ENCODE measurements at places on chromosomes 2 and 18.

DNA sequence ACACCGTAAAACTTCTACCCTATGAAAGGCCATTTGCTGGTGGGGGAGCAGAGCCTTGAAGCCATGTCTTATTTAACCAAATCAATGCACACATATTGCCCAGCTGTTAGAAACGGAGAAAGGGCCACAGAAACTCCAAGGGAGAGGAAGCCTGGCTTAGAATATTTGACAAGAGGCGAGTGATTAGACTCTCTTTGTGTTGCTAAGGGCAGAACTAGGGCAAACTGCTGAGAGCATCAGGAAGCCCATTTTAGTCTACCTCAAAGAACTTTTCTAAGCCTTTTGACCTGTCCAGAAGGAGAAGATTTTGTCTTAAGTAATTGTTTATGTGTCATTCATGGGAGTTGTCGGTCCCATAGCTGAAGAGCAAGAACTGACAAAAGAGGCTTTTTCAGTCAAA is 54.4 kb upstream of the CELF4 start:
- H3K4me1 ChIP-seq, result peaks cover 19% of the 10 kb centered on the region
- DNase-seq, result no peak
- peaks cover 20% of the 10 kb centered on the region for H3K27me3 ChIP-seq

- H3K27me3 ChIP-seq, result no peaks in the 10 kb centered on the region
- no peak overlapping the region for H3K4me3 ChIP-seq
- H3K27ac ChIP-seq, result no peak overlapping the region
- no peak for DNase-seq
- H3K4me1 ChIP-seq, result peaks cover 5% of the 10 kb centered on the region
Measured at GRCh38 chr2:161871113-161871512, 202.9 kb downstream of the DPP4 start.

GRCh38 chr2:148906124-148906523 is 31.1 kb downstream of the KIF5C start:
- no peak for DNase-seq
- no peak overlapping the region for H3K4me3 ChIP-seq
- no peaks in the 10 kb centered on the region for H3K27me3 ChIP-seq
- H3K27ac ChIP-seq, result no peak overlapping the region

GRCh38 chr2:6881046-6881445 is 3.5 kb downstream of the RSAD2 start:
- H3K36me3 ChIP-seq, result peaks cover 53% of the 10 kb centered on the region
- no peak overlapping the region for H3K27ac ChIP-seq
- no peaks in the 10 kb centered on the region for H3K4me1 ChIP-seq
- no peak for DNase-seq

GRCh38 chr18:64377446-64377845 is 228.6 kb upstream of the LINC00305 start:
- no peak for DNase-seq
- no peak overlapping the region for H3K27ac ChIP-seq
- peaks cover 10% of the 10 kb centered on the region for H3K36me3 ChIP-seq
- no peak overlapping the region for H3K4me3 ChIP-seq
- no peaks in the 10 kb centered on the region for H3K27me3 ChIP-seq

- no peak overlapping the region for H3K4me3 ChIP-seq
- no peak for DNase-seq
- H3K4me1 ChIP-seq, result peaks cover 15% of the 10 kb centered on the region
- H3K36me3 ChIP-seq, result no peaks in the 10 kb centered on the region
- peaks cover 100% of the 10 kb centered on the region for H3K27me3 ChIP-seq
Measured at GRCh38 chr2:120464448-120464931, 118.6 kb downstream of the INHBB start.

DNA sequence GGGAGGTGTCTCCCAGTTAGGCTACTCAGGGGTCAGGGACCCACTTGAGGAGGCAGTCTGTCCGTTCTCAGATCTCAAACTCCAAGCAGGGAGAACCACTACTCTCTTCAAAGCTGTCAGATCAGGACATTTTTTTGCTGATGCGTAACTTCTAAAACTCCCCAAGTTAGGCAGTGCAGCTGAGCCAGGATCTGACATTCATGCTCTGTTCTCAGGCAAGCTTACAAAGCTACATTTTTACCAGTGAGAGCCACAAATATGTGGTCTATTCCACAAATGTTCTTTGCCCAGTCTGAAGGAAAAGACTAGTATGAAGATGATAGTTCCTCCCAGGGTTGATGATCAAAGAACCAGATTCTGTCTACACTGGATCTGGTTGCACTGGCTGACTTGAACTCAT is 184.1 kb downstream of the MTCL1 start:
- H3K27me3 ChIP-seq, result peaks cover 2% of the 10 kb centered on the region
- no peak overlapping the region for H3K27ac ChIP-seq
- no peak for DNase-seq
- peaks cover 48% of the 10 kb centered on the region for H3K36me3 ChIP-seq
- no peak overlapping the region for H3K4me3 ChIP-seq
- peaks cover 12% of the 10 kb centered on the region for H3K4me1 ChIP-seq

GRCh38 chr18:63002305-63002704 is 287.0 kb downstream of the PHLPP1 start:
- no peak overlapping the region for H3K4me3 ChIP-seq
- DNase-seq, result no peak
- no peak overlapping the region for H3K27ac ChIP-seq
- H3K36me3 ChIP-seq, result no peaks in the 10 kb centered on the region
- no peaks in the 10 kb centered on the region for H3K27me3 ChIP-seq

DNA sequence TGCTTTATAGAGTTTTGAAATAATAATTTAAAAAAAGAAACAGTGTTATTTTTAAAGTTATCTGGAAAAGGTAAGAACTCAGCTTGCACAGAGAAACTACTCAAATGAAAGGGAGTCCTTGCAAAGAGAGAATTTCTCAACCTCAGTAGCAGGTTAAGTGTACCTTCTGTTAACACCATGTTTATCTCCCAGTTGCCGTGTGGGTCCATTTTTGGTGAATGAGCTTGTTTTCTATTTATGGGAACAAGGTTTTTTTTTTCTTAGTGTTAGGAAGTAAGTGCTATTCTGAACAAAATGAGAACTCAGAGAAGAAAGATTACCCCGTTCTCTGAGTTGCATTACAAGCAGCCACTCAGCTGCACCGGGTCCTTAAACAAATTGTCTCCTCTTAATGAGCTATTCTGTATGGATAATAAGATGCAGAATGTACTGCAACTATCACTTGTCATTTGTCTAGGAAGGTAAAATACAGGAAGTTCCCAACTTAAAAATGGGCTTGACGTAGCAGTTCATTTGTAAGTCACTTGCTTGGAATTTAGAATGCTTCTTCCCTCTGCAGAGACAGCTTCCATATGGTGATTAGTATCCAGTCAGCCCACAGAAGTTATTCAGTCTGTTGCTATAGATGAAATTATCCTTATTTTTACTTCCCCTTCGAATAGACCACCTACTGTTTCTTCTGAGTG is 74.9 kb downstream of the LTBP1 start:
- peaks cover 17% of the 10 kb centered on the region for H3K4me1 ChIP-seq
- no peaks in the 10 kb centered on the region for H3K27me3 ChIP-seq
- H3K4me3 ChIP-seq, result no peak overlapping the region
- peaks cover 15% of the 10 kb centered on the region for H3K36me3 ChIP-seq

DNA sequence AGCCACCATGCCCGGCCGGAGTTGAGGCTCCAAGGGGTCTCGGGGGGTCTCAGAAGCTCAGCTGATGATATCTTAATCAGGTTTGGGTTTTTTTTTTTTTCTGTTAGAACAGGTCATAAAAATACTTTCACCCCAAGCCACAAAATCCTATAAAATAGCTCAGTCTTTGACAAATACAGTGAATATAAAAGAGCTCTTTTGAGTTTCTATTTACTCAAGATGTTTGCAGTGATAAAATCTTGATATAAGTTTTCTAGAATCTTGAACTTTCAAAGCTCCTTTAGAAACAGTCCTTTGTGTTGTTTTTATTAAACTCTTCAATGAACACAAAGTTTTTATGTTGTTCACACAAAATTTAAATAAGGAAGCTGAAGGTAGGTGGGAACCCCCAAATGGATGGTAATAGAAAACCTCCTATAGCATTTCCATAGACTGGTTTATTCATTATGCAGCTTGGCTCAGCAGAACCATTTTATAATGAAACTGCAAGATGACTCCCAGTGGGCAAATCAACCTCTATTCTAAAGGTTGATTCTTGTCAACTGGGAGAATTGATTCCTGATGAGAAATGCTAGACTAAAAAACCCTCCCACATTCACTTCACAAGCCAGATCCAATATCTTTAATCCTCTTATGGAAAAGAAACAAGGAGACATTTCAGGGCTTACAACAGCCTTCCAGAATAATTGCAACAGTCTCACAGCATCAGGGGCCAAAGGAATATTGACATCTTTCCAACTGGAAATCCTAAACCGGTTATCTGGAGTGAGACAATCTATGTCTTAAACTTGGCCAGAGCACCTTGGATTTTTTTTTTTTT is 13.6 kb upstream of the NARS1 start:
- H3K4me3 ChIP-seq, result no peak overlapping the region
- H3K4me1 ChIP-seq, result peaks cover 11% of the 10 kb centered on the region
- no peak for DNase-seq
- no peak overlapping the region for H3K27ac ChIP-seq

- no peak overlapping the region for H3K27ac ChIP-seq
- no peaks in the 10 kb centered on the region for H3K36me3 ChIP-seq
- H3K4me1 ChIP-seq, result peaks cover 42% of the 10 kb centered on the region
- peaks cover 4% of the 10 kb centered on the region for H3K27me3 ChIP-seq
- DNase-seq, result no peak
Measured at GRCh38 chr2:175855794-175856453, 146.1 kb downstream of the LNPK start.

- H3K4me1 ChIP-seq, result peaks cover 23% of the 10 kb centered on the region
- no peaks in the 10 kb centered on the region for H3K36me3 ChIP-seq
- H3K27ac ChIP-seq, result peak within 1 kb of the TSS; percentile 58
Measured at GRCh38 chr2:238287737-238288649, at the start of gene PER2. Gene PER2 (minus strand): TSS chr2:238288610. CDS start chr2:238277936, 10,674 bp downstream.

- H3K27ac ChIP-seq, result no peak overlapping the region
- DNase-seq, result peak; percentile 63
- H3K4me1 ChIP-seq, result peaks cover 54% of the 10 kb centered on the region
- H3K27me3 ChIP-seq, result peaks cover 97% of the 10 kb centered on the region
- H3K36me3 ChIP-seq, result no peaks in the 10 kb centered on the region
Measured at GRCh38 chr2:218858671-218859555, 692 bp upstream of the WNT6 start.

- H3K4me1 ChIP-seq, result peaks cover 31% of the 10 kb centered on the region
- H3K4me3 ChIP-seq, result no peak overlapping the region
- no peak for DNase-seq
- H3K27ac ChIP-seq, result peak overlapping the region; percentile 58
- no peaks in the 10 kb centered on the region for H3K36me3 ChIP-seq
Measured at GRCh38 chr2:38943784-38944183, 54.1 kb downstream of the ARHGEF33 start.

DNA sequence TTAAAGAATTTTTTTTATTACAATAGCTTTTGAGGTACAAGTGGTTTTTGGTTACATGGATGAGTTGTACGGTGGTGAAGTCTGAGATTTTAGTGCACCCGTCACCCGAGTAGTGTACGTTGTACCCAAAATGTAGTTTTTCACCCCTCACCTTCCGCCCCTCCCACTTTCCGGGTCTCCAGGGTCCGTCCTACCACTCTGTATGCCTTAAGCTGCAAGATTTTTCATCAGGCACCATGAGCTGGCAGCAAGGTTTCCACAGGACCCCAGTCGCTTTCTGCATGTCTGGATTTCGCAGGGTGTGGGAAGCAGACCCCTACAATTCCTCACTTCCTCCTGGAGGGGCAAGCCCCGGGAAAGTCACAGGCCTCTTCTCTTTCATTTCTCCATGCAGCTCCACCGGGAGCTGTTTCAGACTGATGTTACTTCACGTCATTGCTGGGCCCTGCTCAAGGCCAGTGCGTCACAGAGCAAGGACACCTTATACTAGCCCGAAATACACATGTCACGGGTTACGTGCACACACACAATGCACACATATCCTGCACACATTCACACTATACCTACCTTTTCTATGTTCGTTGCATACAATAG is 179.1 kb downstream of the ZFP36L2 start:
- H3K36me3 ChIP-seq, result no peaks in the 10 kb centered on the region
- no peak overlapping the region for H3K4me3 ChIP-seq
- H3K4me1 ChIP-seq, result peaks cover 27% of the 10 kb centered on the region
- H3K27me3 ChIP-seq, result no peaks in the 10 kb centered on the region
- H3K27ac ChIP-seq, result no peak overlapping the region

DNA sequence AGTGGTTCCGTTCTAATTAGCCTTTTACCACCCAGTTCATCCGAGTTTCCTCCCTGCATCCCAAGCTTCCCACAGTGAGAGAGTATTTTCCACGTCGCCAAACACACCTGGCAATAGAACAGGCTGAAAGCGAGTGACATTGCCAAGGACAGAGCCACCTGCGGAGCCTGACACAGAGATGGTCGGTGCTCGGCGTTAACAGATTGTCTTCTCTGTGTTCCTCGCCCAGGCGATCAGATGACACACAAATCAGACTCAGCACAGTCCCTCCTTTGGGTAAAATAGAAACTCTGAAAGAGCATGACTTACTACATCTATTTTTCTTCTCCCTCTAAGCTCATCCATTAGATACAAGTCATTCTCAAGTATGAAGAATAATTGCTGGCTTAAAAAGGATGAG is 107.7 kb downstream of the CD226 start:
- H3K4me3 ChIP-seq, result no peak overlapping the region
- peaks cover 8% of the 10 kb centered on the region for H3K4me1 ChIP-seq
- no peak for DNase-seq
- no peak overlapping the region for H3K27ac ChIP-seq

DNA sequence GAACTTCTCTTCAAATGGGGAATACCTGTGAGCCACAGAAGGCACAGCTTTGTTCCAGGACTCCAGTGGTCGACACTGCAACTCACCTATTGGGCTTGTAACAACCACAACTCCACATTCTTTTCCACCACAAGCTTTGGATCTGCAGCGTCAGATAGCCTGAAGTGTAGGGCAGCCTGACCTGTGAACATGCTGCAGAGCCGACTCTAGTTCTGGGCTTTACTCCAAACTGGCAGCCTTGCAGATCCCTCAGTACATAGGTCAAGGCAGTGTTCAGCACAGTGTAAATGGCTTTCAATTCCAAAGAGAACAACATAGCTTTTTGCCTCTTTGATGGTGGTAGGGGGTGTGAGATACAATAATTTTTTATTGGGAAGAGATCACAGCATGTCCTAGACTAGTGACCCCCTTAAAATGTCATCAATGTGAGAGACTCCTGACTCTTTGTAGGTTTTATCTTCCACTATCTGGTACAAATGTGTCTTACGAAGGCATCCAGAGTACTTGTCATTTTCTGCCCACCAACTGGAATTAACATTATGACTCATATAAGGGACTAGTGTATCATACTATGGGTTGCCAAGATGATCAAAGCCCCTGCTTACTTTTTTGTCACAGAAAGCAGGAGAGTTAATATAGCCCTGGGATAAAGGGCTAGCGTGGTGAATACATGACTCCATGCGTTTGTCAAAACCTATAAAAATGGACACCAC is 149.8 kb downstream of the COPS8 start:
- H3K4me3 ChIP-seq, result no peak overlapping the region
- H3K27me3 ChIP-seq, result no peaks in the 10 kb centered on the region
- H3K36me3 ChIP-seq, result peaks cover 9% of the 10 kb centered on the region
- H3K27ac ChIP-seq, result no peak overlapping the region

GRCh38 chr18:24628326-24628725 is 167.9 kb downstream of the HRH4 start:
- H3K27ac ChIP-seq, result no peak overlapping the region
- H3K27me3 ChIP-seq, result peaks cover 4% of the 10 kb centered on the region
- no peak for DNase-seq
- H3K4me3 ChIP-seq, result no peak overlapping the region
- H3K4me1 ChIP-seq, result peaks cover 23% of the 10 kb centered on the region
- H3K36me3 ChIP-seq, result no peaks in the 10 kb centered on the region

GRCh38 chr18:50611529-50611941 is 51.6 kb downstream of the MAPK4 start:
- no peak overlapping the region for H3K4me3 ChIP-seq
- no peaks in the 10 kb centered on the region for H3K27me3 ChIP-seq
- DNase-seq, result no peak
- peaks cover 9% of the 10 kb centered on the region for H3K36me3 ChIP-seq
- no peaks in the 10 kb centered on the region for H3K4me1 ChIP-seq

Data from WTC11 (cell line).